ENCODE measurements at places on chromosomes 6 and 20.
A peak's percentile ranks its signal among the peaks of the same experiment; 100 is the strongest.

DNA sequence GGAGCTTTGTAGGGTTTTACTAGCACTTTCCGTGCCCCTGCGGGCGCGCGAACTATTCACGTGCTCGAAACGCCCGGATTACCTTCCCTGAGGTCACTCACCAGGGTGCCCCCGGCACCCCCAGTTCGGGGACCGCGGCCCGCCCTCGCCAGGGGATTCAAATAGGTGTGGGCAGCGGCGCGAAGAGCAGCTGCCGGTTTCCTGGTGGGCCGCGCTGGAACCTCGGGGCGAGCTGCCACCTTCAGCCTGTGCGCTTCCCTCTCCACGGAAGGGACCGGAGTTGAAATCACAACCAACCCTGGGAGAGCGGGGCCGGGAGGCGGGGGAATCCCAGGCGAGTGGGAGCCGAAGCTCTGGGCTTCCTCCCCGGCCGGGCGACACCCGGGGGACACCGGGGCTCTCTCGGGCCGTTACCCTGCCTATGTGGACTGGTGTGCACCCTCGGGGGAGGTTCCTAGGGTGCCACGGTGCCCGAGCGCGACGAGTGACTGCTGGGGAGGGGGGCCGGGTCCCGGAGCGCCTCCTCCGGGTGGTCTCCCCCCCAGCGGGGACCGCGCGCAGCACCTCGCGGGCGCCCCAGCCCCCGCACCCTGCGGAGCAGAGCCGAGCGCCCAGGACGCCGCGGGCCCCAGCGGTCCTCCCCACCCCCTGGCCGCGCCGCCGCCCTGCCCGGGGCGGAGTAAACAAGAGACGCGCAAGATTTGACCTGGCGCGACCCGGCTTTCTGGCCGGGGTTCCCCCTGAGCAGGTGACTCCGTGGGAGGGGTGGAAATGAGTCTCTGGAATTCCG, 2.1 kb upstream of the HIVEP2 start:
- peak; percentile 88 for DNase-seq

DNA sequence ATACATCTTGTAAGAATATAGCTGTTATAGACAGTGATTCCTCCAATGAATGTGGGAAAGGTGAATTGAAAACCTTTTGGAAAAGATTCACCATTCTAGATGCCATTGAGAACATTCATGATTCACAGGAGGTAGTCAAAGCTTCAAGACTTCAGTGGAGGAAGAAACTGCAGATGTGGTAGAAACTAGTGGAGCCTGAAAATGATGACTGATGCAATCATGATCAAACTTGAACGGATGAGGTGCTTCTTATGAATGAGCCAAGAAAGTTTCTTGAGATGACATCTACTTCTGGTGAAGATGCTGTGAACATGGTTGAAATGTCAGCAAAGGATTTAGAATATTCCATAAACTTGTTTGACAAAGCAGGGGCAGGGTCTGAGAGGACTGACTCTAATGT, 66.7 kb upstream of the C6orf118 start:
- DNase-seq, result no peak

- DNase-seq, result no peak
These were observed 117.5 kb downstream of the EYA4 start for GRCh38 chr6:133358574-133359150.

GRCh38 chr6:3596766-3597165, 139.9 kb upstream of the SLC22A23 start:
- DNase-seq, result no peak

DNA sequence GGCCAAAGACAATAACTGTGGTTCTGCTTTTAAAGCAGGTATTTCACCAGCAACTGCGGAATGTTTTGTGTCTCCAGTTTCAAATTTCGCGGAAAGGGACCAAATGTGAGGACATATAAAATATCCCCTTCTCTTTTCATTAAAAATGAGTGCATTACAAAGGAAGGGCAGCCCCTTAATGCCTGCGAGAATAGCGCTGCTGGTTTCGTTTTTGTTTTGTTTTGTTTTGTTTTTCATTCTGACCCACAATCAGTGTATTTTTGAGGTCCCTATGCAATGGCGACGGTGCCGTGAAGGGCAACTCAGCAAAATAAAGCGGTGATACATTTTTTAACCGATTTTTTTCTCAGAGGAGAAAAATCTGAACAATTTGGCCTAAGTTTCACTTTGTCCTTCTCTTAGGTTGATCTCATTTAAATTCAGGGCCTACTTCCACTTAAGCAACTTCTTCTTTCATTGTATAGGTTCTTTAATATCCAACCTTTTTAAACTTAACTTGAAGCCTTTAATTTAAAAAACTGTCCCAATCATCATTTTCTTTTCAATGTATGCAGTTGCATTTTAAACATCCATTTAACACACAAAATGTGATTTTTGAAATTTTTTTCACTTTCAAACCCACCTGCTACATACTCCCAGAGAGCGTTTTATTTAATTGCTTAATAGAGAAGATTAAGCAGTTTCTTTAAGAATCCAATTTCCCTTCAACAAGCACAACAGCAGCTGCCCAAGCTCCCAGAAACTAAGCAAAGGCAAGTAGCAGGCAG, 2.9 kb upstream of the HIVEP2 start:
- no peak for DNase-seq

DNA sequence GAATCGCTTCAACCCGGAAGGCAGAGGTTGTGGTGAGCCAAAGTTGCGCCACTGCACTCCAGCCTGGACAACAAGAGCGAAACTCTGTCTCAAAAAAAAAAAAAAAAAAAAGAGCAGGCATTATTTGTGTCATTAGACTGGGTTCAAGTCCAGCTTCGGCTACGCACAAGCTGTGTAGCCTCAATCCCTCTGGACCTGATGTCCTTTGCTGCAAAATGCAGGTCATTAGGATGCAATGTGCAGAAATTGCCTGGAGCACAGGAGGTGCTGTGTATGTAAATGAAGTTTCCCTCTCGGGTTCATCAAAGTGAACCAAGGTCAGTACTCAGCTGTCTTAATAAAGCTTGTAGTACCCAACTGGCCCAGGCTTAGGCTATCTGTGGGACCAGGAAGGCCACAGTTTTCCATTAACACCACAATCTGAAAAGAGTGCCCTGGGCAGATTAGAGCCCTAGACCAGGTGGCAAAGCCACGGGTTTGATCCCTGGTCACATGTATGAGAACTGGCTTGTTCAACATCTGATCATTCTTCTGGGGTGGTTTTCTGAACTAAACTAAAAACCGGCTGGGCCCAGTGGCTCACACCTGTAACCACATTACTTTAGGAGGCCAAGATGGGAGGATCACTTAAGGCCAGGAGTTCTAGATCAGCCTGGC, 155.3 kb downstream of the ZMYND8 start:
- no peak for DNase-seq

DNA sequence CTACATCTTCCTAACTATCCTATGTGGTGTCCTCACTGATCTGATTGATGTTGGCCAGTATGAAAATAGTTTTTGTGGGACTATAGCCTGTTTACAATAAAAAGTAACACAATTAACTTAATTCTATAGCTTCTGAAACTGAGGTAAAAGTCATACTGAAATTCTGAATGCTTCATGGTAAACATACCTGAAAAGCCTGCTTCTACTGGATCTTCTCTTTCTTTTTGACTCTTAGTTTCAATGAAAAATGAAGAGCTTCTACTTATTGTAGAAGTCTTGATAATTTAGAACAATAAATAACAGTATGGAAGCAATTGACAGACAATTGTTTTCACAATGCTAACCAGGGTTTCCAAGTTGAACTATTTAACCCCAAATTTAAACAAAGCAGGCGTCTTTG, 383.9 kb upstream of the MMS22L start:
- no peak for DNase-seq

- no peak for DNase-seq
These were observed 135.5 kb downstream of the LY86 start for GRCh38 chr6:6723921-6724538.

- no peak for DNase-seq
These were observed 118.3 kb upstream of the SLC22A23 start for GRCh38 chr6:3575166-3575565.

GRCh38 chr6:44009425-44010321, 117.6 kb downstream of the MRPL14 start:
- DNase-seq, result no peak

DNA sequence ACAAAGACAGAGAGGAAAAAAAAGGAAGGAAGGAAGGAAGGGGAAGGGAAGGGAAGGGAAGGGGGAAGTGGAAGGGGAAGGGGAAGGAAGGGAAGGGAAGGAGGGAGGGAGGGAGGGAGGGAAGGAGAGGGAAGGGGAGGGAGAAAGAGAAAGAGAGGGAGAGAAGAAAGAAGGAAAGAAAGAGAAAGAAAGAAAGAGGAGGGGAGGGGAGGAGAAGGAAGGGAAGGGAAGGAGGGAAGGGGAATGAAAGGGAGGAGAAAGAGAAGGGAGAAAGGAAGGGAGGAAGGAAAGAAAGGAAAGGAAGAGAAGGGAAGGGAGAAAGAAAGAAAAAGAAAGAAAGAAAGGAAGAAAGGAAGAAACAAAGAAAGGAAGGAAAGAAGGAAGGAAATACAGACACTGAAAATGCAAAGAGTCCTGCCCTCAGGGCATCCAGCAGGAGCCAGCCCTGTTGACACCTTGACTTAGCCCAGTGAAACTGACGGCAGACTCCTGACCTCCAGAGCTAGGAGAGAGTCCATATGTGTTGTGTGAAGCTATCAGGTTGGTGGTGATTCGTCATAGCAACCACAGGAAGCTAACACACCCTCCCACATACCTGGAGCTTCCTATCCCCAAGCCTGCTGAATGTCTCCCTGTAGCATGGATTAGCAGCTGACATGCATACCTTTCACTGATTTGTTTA, 58.7 kb upstream of the SULF2 start:
- no peak for DNase-seq

DNA sequence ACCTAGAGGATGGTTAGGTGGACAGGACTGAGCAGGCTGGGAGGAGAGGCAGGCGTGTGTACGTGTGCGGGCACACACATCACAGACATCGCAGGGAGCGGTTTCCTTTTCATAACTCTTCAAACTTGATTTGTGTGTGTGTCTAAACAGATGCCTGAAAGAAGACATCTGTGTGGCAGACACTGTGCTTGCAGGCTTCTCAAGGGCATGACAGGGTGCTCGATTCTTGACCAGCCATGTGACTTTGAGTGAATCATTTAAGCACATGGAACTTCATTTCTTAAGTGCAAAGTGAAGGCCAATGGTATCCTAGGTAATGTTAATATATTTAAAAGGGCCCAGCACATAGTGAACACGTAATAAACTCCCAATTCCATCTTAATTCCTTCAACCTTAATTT, 186.5 kb downstream of the SCP2D1 start:
- no peak for DNase-seq

- DNase-seq, result no peak
These were observed 6.2 kb downstream of the ITCH start for GRCh38 chr20:34369265-34369664.

GRCh38 chr6:6293317-6293716, 27.1 kb downstream of the F13A1 start:
- no peak for DNase-seq

DNA sequence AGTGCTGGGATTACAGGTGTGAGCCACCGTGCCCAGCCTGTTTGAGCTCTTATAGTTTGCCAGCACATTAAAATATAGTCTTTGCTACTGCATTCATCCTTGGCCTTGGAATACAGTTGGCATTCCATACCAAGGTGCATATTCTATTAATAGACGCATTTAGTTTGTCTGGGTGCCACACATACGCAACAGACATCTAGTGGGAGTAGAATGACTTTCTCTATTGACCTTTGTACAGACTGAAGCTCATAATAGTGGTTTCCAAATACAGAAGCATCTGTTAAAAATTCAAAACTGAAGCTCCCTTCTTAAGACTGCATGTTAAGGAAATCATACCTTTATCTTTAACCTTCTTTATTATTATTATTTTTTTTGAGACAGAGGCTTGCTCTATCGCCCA, 46.7 kb upstream of the FNDC1 start:
- no peak for DNase-seq

GRCh38 chr20:21714297-21715192, 9.1 kb downstream of the PAX1 start:
- no peak for DNase-seq

GRCh38 chr6:32252331-32253009, 28.6 kb upstream of the NOTCH4 start:
- no peak for DNase-seq

- DNase-seq, result peak; percentile 60
These were observed 65.4 kb upstream of the RIN2 start for GRCh38 chr20:19692685-19693119.

DNA sequence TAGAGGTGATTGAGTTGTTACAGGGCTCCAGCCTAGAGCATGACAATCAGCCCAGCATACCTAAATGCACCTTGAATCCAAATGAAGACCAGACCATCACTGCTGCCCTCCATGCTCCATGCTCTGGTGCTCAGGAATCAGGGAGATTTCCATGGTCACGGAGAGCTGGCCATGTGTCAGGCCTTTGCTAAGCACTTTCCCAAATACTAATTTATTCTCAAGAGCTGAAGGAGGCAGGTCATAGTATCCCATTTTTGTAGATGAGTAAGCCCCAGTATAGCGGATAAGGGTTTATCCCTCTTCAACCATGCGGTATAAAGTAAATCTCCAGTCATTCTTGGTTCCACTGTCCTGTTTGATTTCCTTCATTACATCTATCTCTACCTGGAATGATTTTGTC, 240.8 kb downstream of the TFAP2A start:
- DNase-seq, result no peak

- no peak for DNase-seq
These were observed 33.9 kb upstream of the FAM83D start for GRCh38 chr20:38892091-38892981.
